ENCODE measurements at places on chromosomes 7 and 10. TPM values are rescaled to one million over a fixed set of nuclear protein-coding genes. Genes with fewer than 3 reads are reported as not detected.

Gene CALCR
- total RNA-seq: not detected

Gene CFAP58
- 1.4 TPM for total RNA-seq

Gene WEE2
- total RNA-seq: not detected

Gene DYDC2
- not detected for total RNA-seq

Gene LBX1
- 1.7 TPM for total RNA-seq

Gene EVX1
- total RNA-seq: not detected

Gene ICA1
- total RNA-seq: 0.13 TPM

Gene FBXL13
- 0.63 TPM for total RNA-seq

Gene OPN1SW
- total RNA-seq: 2.1 TPM

Gene RAB18
- total RNA-seq: 34.0 TPM

Gene DGKI
- total RNA-seq: 4.2 TPM

Gene TCAF1
- total RNA-seq: 99.4 TPM

Gene AS3MT
- 9.3 TPM for total RNA-seq

Gene MUC12
- total RNA-seq: 2.8 TPM

Gene TCAF2
- 10.1 TPM for total RNA-seq

Gene SFRP5
- not detected for total RNA-seq

Gene WNT2
- not detected for total RNA-seq

Gene CHN2
- not detected for total RNA-seq

Gene TBXAS1
- 7.2 TPM for total RNA-seq

Gene CNTNAP2
- total RNA-seq: not detected

Gene ZNF467
- 0.26 TPM for total RNA-seq

Gene MICU1
- total RNA-seq: 58.2 TPM

Gene GHRHR
- not detected for total RNA-seq

Gene GRM8
- 0.11 TPM for total RNA-seq

Gene LOXL4
- total RNA-seq: 0.46 TPM

Gene BICC1
- total RNA-seq: 20.7 TPM

Gene PAX2
- total RNA-seq: not detected

Gene PTPRZ1
- not detected for total RNA-seq

Gene CDH23
- 0.06 TPM for total RNA-seq

Gene OPALIN
- not detected for total RNA-seq

Gene NYAP1
- 0.23 TPM for total RNA-seq

Gene AKR1C4
- not detected for total RNA-seq

Gene ACTR3C
- not detected for total RNA-seq

Gene CTAGE15
- total RNA-seq: 0.46 TPM

Gene MSMB
- total RNA-seq: not detected

Gene SCART1
- total RNA-seq: 1.0 TPM

Gene RBM20
- 0.51 TPM for total RNA-seq

Gene TDRD1
- 0.06 TPM for total RNA-seq

Gene KCND2
- total RNA-seq: 0.34 TPM

Gene NPS
- total RNA-seq: not detected

Gene RBM48
- total RNA-seq: 13.1 TPM

Gene IFIT1
- total RNA-seq: 33.3 TPM

Gene C10orf67
- total RNA-seq: 0.19 TPM

Gene HOXA10
- total RNA-seq: 12.8 TPM

Gene CFAP69
- total RNA-seq: 1.6 TPM

Gene BLNK
- total RNA-seq: not detected

Gene KAZALD1
- total RNA-seq: 16.1 TPM

Gene BAIAP2L1
- total RNA-seq: 2.9 TPM

Gene LRGUK
- 0.23 TPM for total RNA-seq

Gene C7orf57
- total RNA-seq: 0.29 TPM
